Activated CD4-positive, CD25-positive, alpha-beta regulatory T cell (primary cell): ENCODE measurements at places on chromosomes 5 and 9.

DNA sequence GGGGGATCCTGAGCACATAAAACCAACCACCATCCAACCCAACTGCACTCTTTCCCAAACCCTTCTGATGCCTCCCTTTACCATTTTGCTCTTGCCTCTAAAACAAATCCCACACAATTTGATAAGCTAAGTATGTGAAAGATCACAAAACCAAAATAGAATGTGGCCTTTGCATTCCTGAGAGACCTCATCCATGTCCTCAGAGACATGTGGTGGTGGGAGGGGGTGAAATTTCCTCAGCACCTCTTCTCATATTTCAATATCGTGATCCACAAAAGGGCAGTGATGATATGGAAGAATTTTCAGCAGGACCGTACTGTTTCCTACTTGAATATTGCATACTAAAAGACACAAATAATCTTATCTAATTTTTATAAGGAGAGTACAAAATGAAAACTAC lies 423.3 kb downstream of the TLE1 start:
- DNase-seq, result no peak

GRCh38 chr5:42582723-42583122 lies 159.5 kb downstream of the GHR start:
- DNase-seq, result no peak

- DNase-seq, result no peak
These were observed 49.5 kb downstream of the C5orf22 start for GRCh38 chr5:31581498-31582099.

DNA sequence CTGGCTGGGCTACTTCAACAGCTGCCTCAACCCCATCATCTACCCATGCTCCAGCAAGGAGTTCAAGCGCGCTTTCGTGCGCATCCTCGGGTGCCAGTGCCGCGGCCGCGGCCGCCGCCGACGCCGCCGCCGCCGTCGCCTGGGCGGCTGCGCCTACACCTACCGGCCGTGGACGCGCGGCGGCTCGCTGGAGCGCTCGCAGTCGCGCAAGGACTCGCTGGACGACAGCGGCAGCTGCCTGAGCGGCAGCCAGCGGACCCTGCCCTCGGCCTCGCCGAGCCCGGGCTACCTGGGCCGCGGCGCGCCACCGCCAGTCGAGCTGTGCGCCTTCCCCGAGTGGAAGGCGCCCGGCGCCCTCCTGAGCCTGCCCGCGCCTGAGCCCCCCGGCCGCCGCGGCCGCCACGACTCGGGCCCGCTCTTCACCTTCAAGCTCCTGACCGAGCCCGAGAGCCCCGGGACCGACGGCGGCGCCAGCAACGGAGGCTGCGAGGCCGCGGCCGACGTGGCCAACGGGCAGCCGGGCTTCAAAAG lies 36.9 kb upstream of the TTC1 start:
- DNase-seq, result no peak

DNA sequence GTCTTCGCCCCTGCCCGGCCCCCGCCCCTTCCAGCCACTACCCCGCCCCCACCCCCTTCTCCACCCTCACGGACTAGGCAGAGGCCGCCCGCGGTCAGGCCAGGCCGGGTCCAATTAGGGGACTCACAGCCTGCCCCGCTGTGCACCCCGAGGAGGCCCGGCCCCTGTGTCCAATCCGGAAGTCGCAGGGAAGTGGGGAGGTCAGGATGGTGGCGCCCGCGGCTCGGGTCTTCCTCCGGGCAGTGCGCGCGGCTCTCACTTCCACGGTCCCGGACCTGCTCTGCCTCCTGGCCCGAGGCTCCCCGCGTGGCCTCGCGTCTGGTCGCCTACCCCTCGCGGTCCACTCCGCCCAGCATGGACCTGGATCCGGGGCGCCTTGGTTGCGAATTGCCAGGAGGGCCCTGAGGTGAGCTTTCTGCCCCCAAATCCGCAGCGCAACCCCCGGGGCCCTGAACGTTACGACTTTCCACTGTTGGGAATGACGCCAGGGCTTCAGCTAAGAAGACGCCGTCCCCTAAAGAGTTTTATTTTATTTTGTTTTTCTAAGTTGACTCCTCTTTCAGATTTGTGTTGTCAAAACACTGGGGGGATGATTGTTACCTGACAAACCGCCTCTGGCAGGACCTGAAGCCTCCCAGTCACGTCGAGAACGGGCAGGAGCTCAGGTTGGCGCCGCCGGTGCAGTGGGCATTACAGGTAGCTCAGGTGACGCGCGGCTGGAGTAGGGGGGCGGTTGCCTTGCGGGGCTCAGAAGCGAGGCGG lies 763 bp upstream of the IRX2 start:
- DNase-seq, result no peak
